ENCODE measurements at places on chromosomes 12 and 14.
A peak's percentile ranks its signal among the peaks of the same experiment; 100 is the strongest.

- DNase-seq: no peak
These were observed 129.0 kb downstream of the ASCL4 start for GRCh38 chr12:107903341-107904061.

GRCh38 chr12:89307474-89308253 lies 44.6 kb downstream of the DUSP6 start:
- no peak for DNase-seq

- DNase-seq: no peak
These were observed 26.2 kb downstream of the ANG start for GRCh38 chr14:20714593-20715250.

- no peak for DNase-seq
These were observed 16.6 kb upstream of the JDP2 start for GRCh38 chr14:75411214-75411540.

- DNase-seq: no peak
These were observed 16.5 kb downstream of the KLHL28 start for GRCh38 chr14:44945264-44945663.

DNA sequence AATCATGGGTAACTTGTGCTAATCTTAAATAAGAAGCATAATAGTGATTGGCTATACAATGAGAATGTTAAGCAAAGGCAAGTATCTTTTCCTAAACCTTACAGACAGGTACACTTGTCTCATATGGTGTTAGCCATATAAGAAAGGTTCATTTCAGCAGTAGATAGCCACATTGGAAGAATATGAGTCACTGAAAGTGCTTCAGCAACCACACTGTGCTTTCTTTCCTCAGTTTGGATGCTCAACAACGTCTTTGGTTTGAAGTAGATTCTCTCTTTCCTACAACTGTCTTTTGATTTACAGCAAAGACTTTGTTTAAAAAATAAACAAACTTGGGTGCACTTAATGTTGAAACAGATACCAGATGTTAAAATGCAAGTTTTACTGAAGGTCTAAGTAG lies 8.9 kb downstream of the DDHD1 start:
- no peak for DNase-seq

DNA sequence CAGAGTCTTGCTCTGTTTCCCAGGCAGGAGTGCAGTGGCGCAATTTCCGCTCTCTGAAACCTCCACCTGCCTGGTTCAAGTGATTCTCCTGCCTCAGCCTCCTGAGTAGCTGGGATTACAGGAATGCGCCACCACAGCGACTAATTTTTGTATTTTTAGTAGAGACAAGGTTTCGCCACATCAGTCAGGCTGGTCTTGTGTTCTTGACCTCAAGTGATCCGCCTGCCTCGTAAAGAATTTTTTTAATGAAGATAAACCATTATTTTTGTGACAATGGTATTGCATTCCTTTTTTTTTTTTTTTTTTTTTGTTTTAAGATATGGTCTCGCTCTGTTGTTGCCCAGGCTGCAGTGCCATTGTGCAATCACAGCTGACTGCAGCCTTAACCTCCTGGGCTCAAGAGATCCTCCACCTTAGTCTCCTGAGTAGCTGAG lies 25.8 kb downstream of the ACVR1B start:
- DNase-seq: no peak

DNA sequence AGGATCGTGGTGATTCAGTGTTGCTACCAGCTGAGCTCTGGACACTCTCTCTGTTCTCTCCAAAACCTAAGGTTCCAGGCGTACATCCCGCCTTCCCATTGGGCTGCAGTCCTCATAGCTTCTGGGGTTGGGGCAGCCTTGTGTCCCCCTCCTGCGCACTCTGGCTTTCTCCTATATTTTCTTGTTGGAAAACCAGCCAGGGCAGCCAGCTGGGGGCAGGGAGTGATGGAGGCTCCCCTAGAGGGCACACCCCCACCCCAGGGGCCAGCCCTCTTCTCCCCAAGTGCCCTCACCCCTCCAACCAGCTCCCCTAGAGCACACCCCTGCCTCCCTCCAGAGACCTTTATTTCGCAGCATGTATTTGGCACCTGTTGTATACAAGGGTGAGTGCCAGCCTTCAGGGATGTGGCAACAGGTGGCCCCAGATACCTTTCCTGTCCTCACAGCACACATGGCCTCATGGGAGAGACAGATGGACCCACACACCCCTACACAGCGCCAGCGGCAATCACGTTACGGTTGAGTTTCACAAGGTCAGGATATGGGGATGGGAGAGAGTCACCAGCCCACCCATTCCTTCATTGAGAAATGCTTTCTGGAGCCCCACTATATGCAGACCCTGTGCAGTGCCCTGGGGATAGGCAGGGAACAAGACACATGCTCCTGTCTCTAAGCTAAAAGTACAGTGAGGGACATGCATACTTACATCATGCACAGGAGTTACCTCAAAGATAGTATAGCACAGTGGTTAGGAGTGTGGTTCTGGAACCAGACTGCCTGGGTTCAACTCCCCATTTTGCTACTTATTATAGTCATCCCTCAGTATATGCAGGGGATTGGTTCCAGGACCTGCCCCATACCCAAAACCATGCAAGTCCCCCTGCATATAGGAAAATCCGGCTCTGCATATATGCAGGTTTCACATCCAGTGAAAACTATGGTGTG lies 141.1 kb downstream of the PHETA1 start:
- DNase-seq: no peak

DNA sequence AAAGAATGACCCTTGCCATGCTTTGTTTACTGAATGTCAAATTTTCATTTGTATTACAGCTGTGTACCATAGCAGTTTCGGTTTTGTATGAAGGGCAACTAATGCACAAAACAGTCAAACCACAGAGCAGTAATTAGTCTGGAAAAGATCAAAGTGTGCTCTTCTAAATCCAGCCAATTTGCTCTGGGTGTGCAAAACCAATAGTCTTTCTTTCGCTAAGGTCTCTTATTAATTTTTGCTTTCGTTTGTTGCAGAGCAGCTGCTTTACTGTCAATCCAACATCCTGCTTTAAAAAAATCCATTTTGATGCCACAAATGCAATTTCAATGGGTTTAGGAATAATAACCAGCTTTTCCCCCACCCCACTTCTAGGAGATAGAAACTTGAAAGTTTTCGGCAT lies 114.2 kb downstream of the BRMS1L start:
- DNase-seq: no peak

- no peak for DNase-seq
These were observed 281.6 kb upstream of the NPAS3 start for GRCh38 chr14:32657081-32657480.

DNA sequence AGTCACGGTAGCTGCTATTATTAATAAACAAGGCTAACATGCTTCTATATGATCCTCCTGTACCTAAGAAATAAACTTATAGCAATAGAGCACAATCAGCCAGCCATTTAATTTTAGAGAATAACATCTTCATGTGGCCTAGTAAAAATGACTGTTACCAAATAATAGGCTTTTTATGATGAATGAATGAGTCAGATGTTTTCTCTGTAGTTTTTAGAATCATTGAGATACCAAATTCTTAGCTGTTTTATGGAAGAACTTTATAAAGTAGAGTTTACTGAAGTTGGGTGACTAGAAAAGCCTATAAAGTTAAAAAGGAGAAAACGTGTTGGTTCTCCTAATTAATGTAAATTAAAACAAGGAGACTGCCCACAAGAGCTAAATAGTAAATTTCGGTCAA lies 40.7 kb downstream of the WNK1 start:
- no peak for DNase-seq

DNA sequence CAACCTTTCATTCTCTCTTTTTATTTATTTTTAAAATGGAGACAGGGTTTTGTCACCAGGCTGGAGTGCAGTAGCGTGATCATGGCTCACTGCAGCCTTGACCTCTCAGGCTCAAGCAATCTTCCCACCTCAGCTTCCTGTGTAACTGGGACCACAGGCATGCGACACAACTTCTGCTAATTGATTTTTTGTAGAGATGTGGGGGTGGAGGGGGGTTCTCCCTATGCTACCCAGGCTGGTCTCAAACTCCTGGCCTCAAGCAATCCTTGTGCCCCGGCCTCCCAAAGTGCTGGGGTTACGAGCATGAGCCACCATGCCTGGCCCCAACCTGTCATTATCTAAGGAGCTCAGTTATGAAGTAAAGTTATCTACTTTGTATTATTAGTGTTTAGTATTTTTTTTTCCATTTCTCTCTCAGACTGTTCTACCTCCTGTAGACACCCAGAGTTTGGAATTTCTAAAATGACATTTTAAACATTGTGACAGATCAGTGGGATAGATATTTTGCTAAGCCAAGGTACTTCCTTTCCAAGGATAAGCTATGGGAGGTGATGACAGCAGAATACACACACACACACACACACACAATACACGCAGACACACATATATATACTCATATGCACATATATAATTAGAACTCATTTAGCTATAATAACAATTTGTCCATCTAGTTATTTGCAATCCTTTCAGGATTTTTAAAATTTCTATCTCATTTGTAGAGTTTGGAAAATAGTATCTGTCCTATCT lies 2.1 kb upstream of the USP44 start:
- DNase-seq: no peak

DNA sequence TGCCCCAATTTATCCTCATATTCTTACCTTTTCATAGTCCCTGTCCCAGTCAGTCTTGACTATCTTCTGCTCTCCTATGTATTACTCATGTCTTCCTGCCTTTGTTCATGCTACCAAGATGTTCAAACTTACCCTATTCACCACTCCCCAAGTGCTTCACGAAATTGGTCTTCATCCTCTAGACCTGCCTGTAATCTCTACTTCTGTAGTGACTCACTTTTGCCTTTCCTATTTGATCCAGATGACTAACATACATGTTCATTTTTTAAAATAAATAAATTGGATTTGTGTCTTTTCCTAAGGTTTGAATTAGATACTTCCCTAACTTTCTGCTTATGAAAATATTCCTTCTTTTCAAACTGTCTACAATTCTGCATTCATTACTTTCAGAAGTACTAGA lies 107.7 kb upstream of the PPM1H start:
- no peak for DNase-seq

- no peak for DNase-seq
These were observed 314.7 kb downstream of the NAV3 start for GRCh38 chr12:78145398-78145797.

GRCh38 chr12:104538891-104539462 lies 82.2 kb downstream of the CHST11 start:
- DNase-seq: no peak

GRCh38 chr12:42790761-42791151 lies 201.2 kb upstream of the PRICKLE1 start:
- no peak for DNase-seq

- DNase-seq: peak; percentile 76
These were observed 11.4 kb downstream of the TMEM121 start for GRCh38 chr14:105537580-105538474.

DNA sequence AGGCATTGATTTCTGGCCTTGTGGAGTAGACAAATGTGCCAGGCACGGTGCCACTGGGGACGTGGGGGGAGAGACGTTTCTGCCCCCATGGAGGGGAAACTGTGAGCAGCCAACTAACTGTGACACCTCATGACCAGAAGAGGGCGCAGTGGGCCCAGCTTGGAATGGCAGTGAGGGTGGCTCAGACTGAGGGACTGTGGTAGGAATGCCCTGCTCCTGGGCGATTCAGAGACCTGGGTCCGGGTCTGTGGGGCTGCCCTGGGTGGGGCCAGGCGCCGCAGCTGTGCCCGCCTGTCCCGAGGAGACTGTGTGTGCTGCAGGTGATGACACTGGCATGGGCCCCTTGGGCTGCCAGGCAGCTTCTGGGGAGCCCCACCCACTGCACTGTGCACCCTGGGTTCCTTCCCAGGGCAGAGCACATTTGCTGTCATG lies 60.6 kb downstream of the SLC25A47 start:
- DNase-seq: peak; percentile 52

DNA sequence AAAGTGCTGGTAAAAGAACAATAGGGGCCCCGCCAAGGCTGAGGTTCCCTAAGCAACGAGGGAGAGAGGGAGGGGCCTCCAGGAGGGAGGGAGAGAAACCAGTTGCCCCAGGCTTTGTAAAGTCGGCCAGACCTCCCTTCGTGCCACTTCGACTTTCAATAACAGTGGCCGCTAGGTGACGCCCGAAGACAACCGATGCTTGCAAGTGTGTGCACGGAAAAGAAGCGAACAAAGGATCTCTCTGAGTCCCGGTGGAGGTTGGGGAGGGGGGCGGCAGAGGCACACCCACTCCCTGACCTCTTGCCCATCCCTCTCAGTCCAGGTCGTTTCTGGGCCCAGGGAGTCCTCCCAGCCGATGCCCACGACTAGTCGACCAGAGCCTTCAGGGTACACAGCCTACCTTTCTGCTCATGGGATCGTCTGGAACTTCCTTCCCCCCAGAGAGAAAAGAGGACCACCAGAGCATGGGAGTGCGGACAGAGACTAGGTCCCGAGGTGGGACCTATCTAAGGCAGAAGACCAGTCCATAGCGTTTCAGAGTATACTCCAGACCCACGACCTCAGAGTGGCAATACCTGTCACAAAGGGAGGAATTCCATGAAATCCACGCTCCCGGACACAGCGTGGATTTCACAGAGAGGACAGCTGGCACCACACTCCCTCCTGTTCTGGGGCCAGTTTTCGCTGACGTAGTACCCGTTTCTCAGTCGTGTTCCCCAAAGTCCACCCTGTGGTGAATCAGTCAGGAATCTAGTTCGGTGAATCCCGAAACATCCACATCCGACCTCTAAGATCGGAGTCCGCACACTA lies 262.7 kb upstream of the ALG10B start:
- DNase-seq: no peak

- no peak for DNase-seq
These were observed at the start of gene CFAP73 for GRCh38 chr12:113149361-113150150. TSS of gene CFAP73 (plus strand) at chr12:113149724. CDS start at chr12:113149858, 134 bp downstream.

GRCh38 chr12:64461634-64462414 lies 9.9 kb downstream of the TBK1 start:
- DNase-seq: no peak

DNA sequence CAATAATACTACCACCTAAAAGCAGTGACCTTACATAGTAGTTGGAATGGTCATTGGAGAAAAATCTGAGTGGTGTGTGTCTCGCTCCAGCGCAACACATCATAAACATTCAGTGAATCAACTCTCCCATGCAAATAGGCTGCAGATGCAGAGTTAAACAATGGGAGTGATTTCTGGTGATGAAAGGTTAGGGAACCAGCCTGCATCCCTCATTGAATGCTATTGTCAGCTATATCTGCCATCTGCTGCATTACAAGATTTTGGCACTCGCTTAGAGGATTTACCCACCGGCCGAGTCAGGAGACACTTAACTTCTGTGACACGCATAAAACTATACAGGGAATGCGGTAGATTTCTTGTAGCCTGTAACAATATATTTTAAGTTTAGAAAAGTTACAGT lies 900.9 kb downstream of the FLRT2 start:
- no peak for DNase-seq

GRCh38 chr12:41935911-41936310 lies 208.8 kb downstream of the GXYLT1 start:
- DNase-seq: no peak

- DNase-seq: no peak
These were observed 105.1 kb upstream of the SEL1L start for GRCh38 chr14:81638656-81639280.

DNA sequence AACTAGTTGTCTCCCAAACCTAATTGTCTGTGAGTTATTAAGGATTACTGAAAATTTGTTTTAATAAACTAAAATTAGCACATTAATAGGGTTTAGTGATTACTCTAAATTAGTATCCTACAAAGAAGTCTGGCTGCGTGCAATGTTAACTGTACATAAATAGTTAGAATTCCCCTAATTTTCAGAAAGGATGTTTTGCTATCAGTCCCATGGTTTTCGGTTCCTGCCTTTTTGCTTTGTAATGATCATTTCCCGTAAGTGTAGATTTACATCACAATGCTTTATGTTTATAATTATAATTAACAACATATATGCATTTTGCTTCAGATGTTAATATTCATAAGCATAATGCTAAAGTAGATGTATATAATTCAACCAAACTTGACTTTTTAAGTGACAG lies 19.8 kb upstream of the LYZ start:
- no peak for DNase-seq

Data from central memory CD8-positive, alpha-beta T cell (primary cell).